ENCODE measurements at places on chromosomes 6 and 20.

GRCh38 chr20:4181956-4182945 lies 166.9 kb upstream of the RNF24 start:
- no peak for DNase-seq

DNA sequence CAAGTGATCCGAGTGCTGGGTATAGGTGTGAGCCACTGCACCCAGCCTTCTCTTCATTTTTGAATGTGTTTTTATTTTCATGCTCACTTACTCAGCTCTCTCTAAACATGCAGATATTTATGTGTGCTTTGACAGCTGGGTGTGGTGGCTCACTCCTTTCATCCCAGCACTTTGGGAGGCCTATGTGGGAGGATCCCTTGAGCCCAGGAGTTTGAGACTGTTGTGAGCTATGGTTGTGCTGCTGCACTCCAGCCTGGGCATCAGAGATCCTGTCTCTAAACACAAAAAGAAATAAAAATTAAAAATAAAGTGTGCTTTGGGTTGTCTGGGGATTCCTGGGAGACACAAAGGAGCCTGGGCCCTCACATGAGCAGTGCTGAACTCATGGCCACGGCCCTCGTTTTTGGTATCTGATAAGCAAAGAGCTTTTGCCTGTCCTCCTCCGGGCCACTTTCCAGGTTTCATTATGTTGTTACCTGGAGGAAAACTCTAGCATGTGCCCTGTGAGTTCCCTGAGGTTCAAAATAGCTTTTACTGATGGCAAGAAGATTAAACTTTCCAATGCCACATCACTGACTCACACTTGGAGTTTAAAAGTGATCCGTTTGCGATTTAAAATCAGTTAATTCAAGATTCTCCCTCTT lies 78.5 kb downstream of the CD164 start:
- no peak for DNase-seq

- no peak for DNase-seq
These were observed 18.6 kb upstream of the ELOVL2 start for GRCh38 chr6:11062715-11063114.

DNA sequence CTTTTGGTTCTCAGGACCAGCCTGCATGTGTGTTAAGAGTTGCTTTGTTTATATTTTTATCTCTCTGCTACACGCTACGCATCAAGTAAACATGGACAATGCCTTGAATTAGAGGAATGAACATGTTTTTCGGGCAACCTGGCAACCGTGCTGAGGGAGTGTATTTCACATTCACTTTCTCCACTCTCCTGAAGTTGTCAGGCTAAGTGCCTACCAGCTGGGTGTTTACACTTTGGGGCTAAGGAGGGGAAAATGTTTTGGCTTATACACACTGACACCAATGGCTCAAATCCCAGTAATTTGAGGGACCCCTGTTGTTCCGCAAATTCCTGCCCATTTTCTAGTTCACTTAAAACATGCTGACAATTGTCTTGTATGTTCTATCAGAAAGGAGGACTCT lies 141.5 kb upstream of the PDE7B start:
- DNase-seq, result no peak

DNA sequence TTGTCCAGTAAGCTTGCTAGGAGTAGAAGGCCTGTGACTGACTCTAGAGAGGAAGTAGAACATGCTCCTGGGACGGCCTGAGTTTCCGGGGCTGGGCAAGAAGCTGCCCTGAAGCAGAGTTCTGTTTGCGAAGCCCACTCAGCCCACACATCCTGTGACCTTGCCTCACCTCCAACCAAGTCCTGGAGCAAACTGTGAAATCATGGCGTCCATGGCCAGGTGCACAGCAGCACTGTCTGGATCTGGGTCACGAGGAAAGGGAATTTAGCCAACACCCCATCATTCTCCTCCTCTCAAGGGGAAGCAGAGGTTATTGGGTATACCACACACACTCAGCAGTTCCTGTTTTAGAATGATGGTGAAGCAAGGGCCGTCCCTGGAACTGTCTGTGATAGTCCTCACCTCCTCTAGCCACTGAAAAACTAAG lies 87.5 kb downstream of the CRYBG1 start:
- DNase-seq, result no peak

- peak; percentile 66 for DNase-seq
These were observed 435 bp downstream of the DLK2 start for GRCh38 chr6:43454696-43455530.

DNA sequence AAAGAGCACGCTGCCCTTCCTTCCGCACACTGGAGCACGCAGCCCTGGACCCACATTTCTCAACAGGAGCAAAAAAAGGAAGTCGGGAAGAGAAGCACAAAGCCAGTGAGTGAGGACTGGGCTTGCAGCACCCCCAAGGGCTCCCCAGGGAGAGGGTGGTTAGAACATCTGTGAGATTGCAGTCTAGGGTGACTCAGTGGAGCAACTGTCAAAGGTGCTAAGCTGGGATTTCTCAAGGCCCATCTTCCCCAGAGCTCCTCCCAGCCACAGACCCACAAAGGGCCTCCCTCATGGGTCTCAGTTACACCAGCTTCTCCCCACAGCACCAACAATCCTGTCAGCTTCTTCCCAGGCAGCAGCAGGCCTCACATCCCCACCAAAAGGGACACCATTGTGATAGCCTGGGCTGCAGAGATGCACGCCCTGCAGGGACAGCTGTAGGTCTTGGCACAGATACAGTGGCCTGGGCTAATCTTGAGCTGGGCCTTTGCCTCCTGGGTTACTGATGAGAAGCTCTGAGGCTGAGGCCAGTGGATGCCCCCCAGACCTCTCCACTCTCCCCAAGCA lies 39.6 kb upstream of the CD93 start:
- DNase-seq, result no peak

DNA sequence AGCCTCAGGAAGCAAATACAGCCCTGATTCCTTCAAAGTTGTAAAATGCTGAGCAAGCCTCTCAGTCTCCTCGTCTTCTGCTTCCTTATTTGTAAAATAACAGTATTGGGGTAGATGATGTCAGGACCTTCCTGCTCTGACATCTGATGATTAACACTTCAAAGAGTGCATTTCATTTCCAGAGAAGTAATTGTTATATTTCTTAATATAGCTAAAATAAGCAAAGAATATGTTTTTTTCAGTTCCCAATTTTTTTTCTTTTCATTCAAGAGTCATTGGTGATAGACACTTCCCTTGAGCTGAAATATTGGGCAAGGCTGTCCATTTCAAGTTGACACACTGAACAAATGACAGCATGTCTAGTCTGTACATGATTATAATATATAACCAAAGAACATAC lies 53.4 kb downstream of the SLX4IP start:
- no peak for DNase-seq

DNA sequence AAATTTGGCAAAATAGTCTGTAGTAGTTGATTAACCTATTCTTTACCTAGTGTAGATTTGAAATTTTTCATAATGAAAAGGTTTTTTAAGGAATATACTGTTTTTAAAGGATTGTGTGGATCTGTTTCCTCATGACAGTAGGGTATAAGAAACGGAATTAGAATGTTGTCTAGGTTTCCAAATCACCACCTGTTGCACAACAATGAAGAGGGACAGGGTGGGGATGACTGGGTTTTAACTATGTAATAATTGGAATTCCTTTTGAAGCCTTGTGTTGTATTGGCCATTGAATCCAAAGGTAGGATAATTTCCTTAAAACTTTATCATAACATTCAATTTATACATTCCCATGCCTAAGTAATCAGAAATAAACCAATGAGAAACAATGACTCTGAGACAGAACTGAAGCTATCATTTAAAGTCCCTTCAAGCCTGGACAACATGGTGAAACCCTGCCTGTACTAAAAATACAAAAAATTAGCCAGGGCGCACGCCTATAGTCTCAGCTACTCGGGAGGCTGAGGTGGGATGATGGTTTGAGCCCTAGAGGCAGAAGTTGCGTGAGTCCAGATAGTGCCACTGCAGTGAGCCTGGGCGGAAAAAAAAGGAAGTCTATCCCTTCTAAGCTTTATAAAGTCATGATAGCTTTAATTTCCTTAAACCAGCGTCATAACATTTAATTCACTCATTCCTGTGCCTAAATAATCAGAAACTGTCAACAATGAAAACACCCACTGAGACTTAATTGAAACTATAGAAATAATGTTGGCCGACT lies 18.3 kb upstream of the SLC17A5 start:
- no peak for DNase-seq

GRCh38 chr6:112130878-112131277 lies 43.5 kb downstream of the FAM229B start:
- no peak for DNase-seq

- DNase-seq, result no peak
These were observed 7.0 kb upstream of the FOXP4 start for GRCh38 chr6:41539204-41539603.

DNA sequence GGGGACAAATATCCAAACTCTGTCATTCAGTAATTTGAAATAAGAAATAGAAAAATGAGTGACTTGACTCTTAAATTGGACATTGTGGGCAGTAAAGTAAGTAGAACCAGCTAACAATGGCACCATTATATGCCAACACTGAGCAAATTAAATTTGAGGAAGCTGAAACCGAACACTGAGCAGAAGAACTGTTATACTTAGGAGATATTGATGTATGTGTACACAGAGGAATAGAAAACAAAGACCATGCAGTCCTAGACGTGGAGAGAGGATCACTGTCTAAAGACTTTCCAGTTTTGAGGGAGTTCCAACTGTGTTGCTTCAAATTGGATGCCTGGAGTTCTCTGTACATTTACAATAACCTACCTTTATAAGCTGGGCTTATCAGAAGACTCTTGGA lies 427.0 kb upstream of the EYS start:
- no peak for DNase-seq

DNA sequence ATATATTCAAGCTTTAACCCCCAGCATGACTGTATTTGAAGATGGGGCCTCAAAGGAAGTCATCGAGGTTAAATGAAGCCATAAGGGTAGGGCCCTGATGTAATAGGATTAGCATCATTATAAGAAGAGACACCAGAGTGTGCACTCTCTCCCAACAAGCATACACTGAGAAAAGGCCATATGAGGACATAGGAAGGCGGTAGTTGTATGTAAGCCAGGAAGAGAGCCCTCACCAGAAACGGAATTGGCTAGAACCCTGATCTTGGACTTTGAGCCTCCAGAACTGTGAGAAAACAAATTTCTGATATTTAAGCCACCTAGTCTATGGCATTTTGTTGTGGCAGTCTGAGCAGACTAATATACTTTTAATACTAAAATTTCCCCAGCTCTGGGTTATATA lies 150.1 kb upstream of the STXBP5 start:
- DNase-seq, result no peak

DNA sequence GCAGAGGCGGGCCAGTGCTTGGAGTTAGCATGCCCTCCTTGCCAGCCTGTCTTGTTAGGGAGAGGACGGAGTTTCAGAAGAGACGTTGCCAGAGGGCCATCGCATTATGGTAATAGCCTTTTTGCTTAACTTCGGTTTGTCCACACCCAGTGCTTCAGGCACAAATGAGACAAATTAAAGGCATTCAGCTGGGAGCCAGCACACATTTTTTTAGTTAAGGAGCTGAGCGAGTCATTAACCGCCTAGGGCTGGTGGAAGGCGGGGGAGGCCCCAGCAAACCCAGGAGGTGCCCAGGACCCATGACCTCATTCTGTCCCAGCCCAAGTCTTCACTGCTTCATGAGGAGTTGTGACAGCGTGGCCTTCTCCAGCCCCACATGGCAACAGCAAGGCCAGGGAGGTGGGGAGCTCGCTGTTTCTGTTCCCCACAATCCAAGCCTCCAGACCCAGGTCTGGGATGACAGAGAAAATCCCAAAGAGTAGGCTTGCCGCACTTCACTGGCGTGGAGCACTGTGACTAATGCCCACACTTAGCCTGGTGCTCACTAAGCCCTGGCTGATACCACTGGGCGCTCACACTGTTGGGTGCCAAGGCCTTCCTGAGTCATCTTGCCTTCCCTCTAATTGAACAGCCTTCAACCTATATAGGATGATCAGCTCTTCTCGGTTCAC lies 237.1 kb downstream of the ANKRD60 start:
- no peak for DNase-seq

GRCh38 chr6:1868561-1869261 lies 259.0 kb downstream of the FOXC1 start:
- DNase-seq, result no peak

DNA sequence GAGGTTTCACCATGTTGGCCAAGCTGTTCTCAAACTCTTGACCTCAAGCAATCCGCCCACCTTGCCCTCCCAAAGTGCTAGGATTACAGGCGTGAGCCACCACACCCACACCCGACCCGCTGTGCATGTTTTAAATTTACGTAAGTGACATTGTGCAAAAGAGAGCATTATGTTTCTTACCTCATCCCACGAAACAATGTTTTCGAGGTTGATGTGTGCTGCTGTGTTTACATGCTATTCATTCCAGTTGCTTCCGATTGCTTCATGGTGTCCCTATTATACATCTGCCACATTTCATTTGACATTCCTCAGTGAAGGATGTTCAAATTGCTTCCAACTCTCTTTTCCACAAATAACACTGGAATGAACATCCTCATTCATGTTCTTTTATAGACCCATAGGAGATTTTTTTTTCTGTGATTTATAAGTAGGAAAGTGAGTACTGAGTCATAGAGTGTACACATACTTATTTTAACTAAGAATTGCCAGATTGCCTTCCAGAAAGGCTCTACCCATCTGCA lies 403.9 kb upstream of the JARID2 start:
- DNase-seq, result no peak

DNA sequence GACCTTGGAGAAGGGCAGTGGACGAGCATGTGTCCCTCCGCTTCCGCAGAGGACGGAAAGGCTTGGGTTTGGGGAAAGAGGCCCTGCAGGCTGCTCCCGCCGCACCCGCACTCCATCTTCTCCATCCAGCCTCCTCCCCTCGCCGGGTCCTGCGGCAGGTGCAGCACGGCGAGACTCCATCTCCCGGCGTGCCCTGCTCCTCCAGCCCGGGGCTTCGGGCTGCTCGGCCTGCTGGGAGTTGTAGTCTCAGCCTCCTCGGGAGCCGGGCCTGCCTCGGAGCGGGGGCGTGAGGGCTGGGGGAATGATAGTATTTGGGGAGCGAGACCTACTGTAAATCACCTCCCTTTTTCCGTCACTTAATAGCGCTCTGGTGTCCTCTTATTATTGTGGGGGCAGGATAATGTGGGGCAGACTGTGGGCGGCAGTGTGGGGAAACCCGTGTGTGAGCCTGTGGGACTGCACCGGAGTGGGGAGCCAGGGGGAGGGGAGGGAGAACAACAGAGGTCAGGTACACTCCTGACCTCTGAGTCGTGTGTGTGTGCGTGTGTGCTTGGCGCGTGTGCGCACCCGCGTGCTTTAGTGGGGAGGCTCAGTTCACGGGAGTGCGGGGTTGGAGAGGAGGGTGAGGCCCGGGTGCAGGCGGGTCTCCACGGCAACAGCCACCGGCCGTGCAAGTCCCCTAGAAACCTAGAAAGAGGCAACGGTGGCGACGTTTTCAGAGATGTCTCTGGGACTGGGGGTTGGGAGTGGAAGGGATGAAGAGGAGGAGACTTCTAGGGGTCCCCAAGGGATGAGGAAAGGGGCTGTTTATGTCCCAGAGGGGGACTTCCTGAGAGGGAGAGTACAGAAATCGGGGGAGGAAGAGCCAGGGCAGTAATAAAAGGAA lies 4.1 kb downstream of the TTBK1 start:
- peak; percentile 17 for DNase-seq

- no peak for DNase-seq
These were observed 43.2 kb upstream of the BMP5 start for GRCh38 chr6:55918639-55919038.

- DNase-seq, result no peak
These were observed 148.9 kb downstream of the CEBPB start for GRCh38 chr20:50339466-50339901.

- DNase-seq, result no peak
These were observed 136.3 kb downstream of the KIF13A start for GRCh38 chr6:17851001-17851719.

Measured in SW 1271 (cell line).